Heart right ventricle (tissue), 16 donors: ENCODE measurements at places on chromosomes 4 and X. TPM values are rescaled to one million over a fixed set of nuclear protein-coding genes. Genes with fewer than 3 reads are reported as not detected.

DSPP gene
- not detected for polyA plus RNA-seq

STATH gene
- not detected for polyA plus RNA-seq

GAK gene
- polyA plus RNA-seq: 48.6 TPM

OCIAD2 gene
- 16.9 TPM for polyA plus RNA-seq

CENPU gene
- 3.6 TPM for polyA plus RNA-seq

FMR1NB gene
- not detected for polyA plus RNA-seq

HNRNPD gene
- polyA plus RNA-seq: 102 TPM

SUPT20HL1 gene
- polyA plus RNA-seq: not detected

SPIN3 gene
- 3.5 TPM for polyA plus RNA-seq

SSX2 gene
- polyA plus RNA-seq: not detected

PRR27 gene
- polyA plus RNA-seq: not detected

MMAA gene
- polyA plus RNA-seq: 3.3 TPM

SLC49A3 gene
- polyA plus RNA-seq: 28.5 TPM

PI4K2B gene
- 3.2 TPM for polyA plus RNA-seq

NR0B1 gene
- not detected for polyA plus RNA-seq

CYP4V2 gene
- polyA plus RNA-seq: 8.1 TPM

MAP7D3 gene
- polyA plus RNA-seq: 8.1 TPM

USP17L12 gene
- not detected for polyA plus RNA-seq

TCEAL5 gene
- polyA plus RNA-seq: 0.37 TPM

CRMP1 gene
- 2.3 TPM for polyA plus RNA-seq

EVC2 gene
- polyA plus RNA-seq: 1.5 TPM

IRAK1 gene
- polyA plus RNA-seq: 58.7 TPM

F8A2 gene
- polyA plus RNA-seq: not detected

TBX22 gene
- 0.03 TPM for polyA plus RNA-seq

PFKFB1 gene
- 0.13 TPM for polyA plus RNA-seq

CT83 gene
- polyA plus RNA-seq: not detected

RIBC1 gene
- polyA plus RNA-seq: 0.58 TPM

DRD5 gene
- polyA plus RNA-seq: 0.07 TPM

SPATA18 gene
- polyA plus RNA-seq: 0.80 TPM

PABPC4L gene
- polyA plus RNA-seq: 0.42 TPM

SPANXN4 gene
- polyA plus RNA-seq: not detected

CD40LG gene
- polyA plus RNA-seq: not detected

GPR34 gene
- 2.4 TPM for polyA plus RNA-seq

TMEM128 gene
- polyA plus RNA-seq: 13.5 TPM
